Natural killer cell (primary cell): ENCODE measurements at places on chromosomes 5 and 9.
A peak's percentile ranks its signal among the peaks of the same experiment; 100 is the strongest.

GRCh38 chr5:82290908-82291307 lies 12.8 kb upstream of the RPS23 start:
- DNase-seq: no peak

DNA sequence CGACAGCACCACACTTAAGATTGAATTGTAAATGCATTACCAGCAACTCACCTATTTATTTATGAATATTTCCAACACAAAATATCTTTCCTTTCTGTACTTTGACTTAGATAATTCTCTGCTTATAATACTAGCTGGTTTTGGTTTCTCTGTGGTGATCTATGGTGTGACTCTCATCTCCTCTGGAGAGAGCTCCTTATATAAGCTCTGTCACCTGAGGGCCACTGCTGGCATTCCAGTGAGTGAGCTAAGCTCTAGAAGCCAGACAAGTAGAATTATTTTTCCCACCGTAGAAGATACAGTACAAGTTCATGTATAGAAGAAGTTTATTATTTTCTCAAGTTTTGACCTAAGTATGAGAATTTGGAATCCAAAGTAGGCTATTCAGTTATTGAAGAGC lies 111.5 kb downstream of the CDC42SE2 start:
- peak; percentile 64 for DNase-seq

GRCh38 chr5:67089200-67089725 lies 107.3 kb downstream of the CD180 start:
- no peak for DNase-seq

GRCh38 chr5:112800891-112801290 lies 60.2 kb upstream of the SRP19 start:
- no peak for DNase-seq

DNA sequence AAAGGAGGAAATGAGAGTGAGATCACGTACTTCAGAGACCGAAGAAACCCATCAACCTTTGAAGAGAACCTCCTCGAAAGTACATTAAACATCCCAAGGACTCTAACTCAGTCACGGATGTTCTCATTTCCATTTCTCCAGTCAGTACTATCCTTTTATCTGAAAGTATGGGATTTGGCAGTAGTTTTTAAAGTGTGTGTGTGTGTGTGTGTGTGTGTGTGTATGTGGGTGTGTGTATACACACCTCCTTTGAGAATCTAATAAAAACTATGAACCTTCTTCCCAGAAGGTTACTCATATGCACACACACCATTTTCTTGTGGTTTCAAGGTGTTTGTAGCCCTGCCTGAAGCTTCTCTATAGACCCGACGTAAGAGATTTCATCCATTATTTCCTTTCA lies 53.9 kb downstream of the PRDM6 start:
- no peak for DNase-seq

DNA sequence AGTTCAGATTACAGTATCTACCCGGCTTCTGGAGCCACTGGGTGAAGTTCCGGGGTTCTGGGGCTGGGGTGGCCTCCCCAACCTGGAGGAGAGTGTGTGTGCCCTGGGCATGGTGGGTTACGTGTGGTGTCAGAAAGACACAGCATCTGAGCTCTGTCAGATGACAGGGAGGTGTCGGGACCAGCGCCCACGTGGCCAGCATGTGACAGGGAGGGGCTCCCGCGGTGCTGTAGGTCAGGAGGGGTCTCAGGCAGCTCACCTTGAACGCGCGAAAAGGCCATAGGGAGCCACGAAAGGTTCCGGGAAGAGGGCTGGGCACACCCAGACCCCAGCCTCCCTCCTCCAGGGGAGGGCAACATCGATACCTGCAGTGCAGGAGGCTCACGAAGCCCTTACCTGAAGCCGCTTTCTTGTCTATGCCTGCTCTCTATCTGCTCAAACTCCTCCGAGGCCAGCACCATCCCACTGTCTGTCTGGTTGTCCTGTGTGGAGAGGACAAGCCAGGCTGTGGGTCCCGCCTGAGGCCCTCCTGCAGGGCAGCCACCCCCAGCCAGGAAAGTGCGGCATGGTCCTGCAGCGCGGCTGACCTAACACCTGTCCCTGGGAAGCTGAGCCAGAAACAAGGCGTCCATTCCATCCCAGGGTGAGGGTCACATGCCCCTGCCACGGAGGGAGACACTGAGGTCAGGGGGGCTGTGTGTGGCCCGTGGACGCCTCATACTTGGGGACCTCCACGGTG lies 17.4 kb upstream of the SCGB3A1 start:
- DNase-seq: no peak

DNA sequence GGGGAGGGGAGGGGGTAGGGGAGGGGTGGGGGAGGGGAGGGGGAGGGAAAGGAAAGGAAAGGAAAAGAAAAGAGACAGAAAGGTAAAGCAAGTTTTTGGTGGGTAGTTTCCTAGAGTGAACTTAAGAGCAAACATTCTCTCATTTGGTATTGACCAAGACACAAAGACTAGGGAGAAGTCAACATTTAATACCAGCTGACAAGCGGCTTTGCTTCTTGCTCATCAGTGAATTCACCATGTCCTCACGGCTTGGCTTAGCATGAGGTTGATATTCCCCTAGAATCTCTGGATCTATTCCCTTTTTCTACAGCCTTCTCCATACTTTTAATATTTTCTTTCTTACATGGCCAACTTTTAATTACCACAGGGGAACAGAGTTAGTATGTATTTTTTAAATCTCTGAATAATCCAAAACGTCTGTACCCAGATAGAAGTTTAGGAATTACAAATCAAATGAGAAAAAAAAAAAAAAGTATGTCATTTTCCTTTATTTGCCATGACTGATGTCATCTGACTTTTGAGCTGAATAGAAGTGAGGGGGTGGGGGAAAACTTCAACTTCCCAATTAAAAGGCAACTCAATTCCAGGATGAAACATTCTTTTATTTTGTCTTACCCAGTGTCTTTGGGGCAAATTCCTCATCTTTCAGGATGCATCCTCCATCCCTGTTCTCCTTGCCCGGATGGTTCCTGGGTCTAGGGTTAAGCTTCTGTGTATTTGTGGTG lies 40.1 kb upstream of the GLIS3 start:
- DNase-seq: no peak
